ENCODE measurements at places on chromosomes 6 and 20. TPM values are rescaled to one million over a fixed set of nuclear protein-coding genes. Genes with fewer than 3 reads are reported as not detected.

Gene FANCE
- 8.9 TPM for total RNA-seq

Gene ARFGEF3
- under 0.01 TPM for total RNA-seq

Gene FERMT1
- total RNA-seq, result 7.5 TPM

Gene CCM2L
- not detected for total RNA-seq

Gene LINC00237
- total RNA-seq, result not detected

Gene MUC21
- total RNA-seq, result not detected

Gene ZNF334
- 0.58 TPM for total RNA-seq

All from myometrial cell (primary cell).